ENCODE measurements at places on chromosomes 11 and 22.
A peak's percentile ranks its signal among the peaks of the same experiment; 100 is the strongest.

- DNase-seq, result no peak
Measured at GRCh38 chr11:110432713-110433392, 3.1 kb downstream of the FDX1 start.

DNA sequence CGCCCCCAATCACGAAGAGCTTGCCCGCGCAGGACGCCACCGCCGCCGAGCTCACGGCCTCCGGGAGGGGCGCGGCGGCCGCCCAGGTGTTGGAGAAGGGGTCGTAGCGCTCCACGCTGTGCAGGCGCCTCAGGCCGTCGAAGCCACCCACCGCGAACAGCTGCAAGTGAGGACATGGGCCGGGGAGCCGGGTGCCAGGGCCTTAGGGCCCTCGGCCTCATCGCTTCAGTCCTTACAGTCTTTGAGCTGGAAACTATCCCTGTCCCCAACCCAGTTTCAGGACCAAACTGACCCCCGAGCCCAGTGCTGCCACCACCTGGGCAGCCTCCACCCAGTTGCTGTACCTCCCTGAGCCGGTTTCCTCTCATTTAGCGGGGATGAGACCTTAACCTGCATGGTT lies 7.6 kb downstream of the KLHL35 start:
- no peak for DNase-seq

GRCh38 chr11:21410513-21410912 lies 741.1 kb downstream of the NELL1 start:
- no peak for DNase-seq

DNA sequence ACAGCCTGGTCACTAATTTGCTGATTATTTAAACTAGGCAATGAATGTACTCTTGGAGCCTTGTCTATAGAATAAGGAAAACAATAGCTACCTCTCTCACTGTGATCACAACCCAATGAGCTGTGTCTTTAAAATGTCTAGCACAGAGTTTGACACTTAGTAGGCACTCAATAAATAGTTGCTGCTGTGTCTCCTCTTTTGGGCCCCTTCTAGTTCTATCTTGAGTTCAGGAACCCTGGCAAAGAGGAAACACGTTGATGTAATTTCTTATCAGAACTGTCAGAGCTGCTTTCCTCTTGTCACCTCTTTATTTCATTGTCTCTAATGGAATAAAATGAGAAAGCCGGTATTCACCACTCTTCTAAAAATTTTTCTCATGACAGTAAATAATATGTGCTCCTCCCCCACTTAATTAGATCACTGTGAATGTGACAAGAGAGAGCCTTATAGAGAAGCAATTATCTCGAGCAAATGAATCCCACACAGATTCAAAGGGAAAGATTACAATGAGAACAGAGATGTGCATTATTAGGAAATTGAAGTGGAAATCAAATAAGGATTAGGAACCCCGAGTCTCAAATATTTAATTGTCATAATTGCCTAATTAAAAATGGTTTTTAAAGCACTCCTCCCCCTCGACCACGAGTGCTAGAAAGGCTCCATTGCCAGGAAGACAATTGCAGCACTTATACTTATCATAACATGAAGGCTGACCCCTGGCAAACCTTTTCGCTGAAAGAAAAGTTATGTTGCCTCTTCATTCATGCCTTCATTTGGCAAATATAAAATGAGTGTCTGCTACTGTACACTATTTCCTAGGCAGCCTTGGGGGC lies 175.0 kb upstream of the BDNF start:
- DNase-seq, result no peak

GRCh38 chr11:109971184-109971523 lies 122.0 kb upstream of the ZC3H12C start:
- no peak for DNase-seq

- no peak for DNase-seq
Measured at GRCh38 chr11:12806113-12806512, 131.9 kb downstream of the TEAD1 start.

GRCh38 chr22:24129263-24129651 lies 52.0 kb upstream of the SUSD2 start:
- DNase-seq, result no peak

DNA sequence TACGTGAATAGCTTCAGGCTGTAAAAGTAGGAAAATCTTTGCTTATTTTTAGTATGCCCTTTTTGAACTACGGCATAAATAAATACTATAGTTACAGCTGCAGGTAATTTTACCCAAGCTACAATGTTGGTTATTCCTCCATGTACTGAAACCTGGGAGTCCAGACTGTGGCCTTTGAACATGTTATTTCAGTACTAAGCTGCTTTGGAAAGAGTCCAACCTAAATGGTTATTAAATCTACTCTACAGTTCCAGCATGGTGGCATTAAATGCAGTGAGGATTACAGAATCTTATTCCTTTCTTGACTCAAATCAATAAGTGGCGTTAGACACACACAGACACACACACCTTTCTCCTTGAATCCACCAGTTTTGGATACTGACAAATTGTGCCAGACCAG lies 165.1 kb downstream of the MSANTD4 start:
- no peak for DNase-seq

- peak; percentile 53 for DNase-seq
Measured at GRCh38 chr22:37314315-37315074, 32.2 kb downstream of the CYTH4 start.

GRCh38 chr22:47805394-47805935 lies 1043.0 kb downstream of the TBC1D22A start:
- no peak for DNase-seq

DNA sequence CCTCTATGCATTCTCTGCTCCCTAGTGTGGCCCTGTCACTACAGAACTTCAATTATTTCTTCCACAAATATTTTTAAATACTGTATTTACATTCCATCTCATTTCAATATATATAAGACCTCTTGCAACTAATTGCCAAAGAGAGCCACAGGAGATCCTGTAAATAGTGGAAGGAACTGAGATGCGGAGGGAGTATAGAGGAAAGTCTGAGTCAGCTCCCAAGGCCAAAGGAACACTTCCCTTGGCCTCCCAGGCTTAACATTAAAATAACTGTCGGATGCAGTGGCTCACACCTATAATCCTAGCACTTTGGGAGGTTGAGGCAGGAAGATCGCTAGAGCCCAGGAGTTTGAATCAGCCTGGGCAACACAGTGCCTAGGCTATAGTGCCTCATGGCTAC lies 31.2 kb downstream of the RBFOX2 start:
- DNase-seq, result no peak

GRCh38 chr11:111696556-111696955 lies 69.6 kb downstream of the PPP2R1B start:
- DNase-seq, result no peak

- DNase-seq, result no peak
Measured at GRCh38 chr11:103202048-103202651, 92.9 kb downstream of the DYNC2H1 start.

DNA sequence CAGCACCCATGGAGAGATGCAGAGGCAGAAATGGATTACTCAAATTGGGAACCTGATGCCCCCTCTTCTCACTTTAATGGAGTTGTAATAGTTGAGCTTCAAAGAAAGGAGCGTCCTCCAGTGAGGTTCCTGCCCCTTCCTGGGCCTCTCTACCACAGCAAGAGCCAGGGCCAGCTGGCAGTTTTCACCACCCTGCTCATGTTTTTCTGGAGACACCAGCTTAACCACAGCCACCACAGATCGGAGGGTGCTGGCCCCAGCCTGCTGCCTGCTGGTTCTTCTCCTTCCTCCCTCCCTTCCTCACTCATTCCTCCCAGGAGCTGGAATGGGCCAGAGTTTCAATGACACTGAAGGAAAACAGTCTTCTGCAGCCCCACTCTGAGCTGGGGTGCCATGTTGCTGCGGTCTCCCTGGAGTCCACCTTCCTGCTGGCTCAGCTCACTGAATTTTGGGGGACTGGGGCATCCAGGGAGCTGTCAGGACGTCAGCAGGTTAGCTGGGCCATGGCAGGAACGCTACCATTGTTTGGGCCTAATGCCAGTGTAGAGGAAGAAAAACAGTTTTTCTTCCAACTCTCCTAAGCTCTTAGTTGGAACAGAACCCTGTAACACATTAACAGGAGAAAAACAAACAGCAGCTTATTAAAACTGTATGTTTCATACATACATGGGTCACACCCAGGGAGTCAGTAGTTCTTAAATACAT lies 57.7 kb downstream of the TRAF6 start:
- DNase-seq, result peak; percentile 41
